ENCODE measurements at places on chromosomes 7 and 10. TPM values are rescaled to one million over a fixed set of nuclear protein-coding genes. Genes with fewer than 3 reads are reported as not detected.
A peak's percentile ranks its signal among the peaks of the same experiment; 100 is the strongest.

Gene CUL1
- polyA plus RNA-seq, result 43.7 TPM

DNA sequence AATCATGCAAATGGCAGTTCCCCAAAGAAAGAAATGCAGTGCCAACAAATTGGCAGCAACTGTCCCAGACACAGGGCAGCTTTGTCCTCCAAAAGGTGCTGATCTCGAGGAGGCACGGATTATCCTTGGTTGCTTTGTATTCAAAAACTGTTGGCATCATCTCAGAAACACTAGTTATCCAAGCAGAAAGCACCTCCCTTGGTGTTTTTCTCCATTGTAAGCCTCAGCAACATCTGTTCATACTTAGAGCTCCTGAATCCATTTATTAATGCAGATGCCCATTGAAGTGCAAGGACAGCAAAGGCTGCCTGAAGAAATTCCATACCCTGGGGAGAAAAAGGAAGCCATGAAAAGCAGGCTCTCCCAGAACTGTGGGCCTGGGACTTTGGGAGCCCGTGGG lies 1.1 kb upstream of the NPS start:
- no peak for DNase-seq

- DNase-seq, result no peak
Observed at GRCh38 chr10:70914316-70914864, 26.0 kb upstream of the PCBD1 start.

- DNase-seq, result peak; percentile 33
Observed at GRCh38 chr7:128833946-128834325, 3.7 kb downstream of the FLNC start.

- peak; percentile 44 for DNase-seq
Observed at GRCh38 chr7:155003092-155003375, at the start of gene PAXIP1. PAXIP1 (minus strand) TSS chr7:155003124; CDS start chr7:155002929, 195 bp downstream.

GRCh38 chr7:113698556-113699220 lies 220.1 kb downstream of the PPP1R3A start:
- no peak for DNase-seq
